T-helper 1 cell treated with Interleukin-12 subunit alpha and Interleukin-12 subunit beta and Interleukin-4 antibody, amounts not matched to agents 30 ng/mL and 1 ng/mL, for 36 hours (primary cell): ENCODE measurements at places on chromosomes 3 and 15. TPM values are rescaled to one million over a fixed set of nuclear protein-coding genes. Genes with fewer than 3 reads are reported as not detected.

The DNAH1 gene
- total RNA-seq = 27.1 and 30.1 TPM in 2 replicates

The GALK2 gene
- total RNA-seq = 28.1 and 31.8 TPM in 2 replicates

The CP gene
- not detected in 2 replicates for total RNA-seq

The PIGZ gene
- total RNA-seq = 1.4 and 2.2 TPM in 2 replicates

The PLCL2 gene
- 40.2 and 41.7 TPM in 2 replicates for total RNA-seq

The SLC28A1 gene
- total RNA-seq = not detected in 2 replicates

The PRICKLE2 gene
- not detected in 2 replicates for total RNA-seq

The LMCD1 gene
- total RNA-seq = 0.39 and 0.59 TPM in 2 replicates

The ADAMTS9 gene
- not detected in 2 replicates for total RNA-seq

The SETMAR gene
- total RNA-seq = 11.4 and 12.4 TPM in 2 replicates

The MESP1 gene
- total RNA-seq = 0.85 and 1.3 TPM in 2 replicates

The HHLA2 gene
- total RNA-seq = 3.3 and 3.4 TPM in 2 replicates

The OR5K3 gene
- not detected in 2 replicates for total RNA-seq

The CCDC39 gene
- not detected in 2 replicates for total RNA-seq
